ENCODE measurements at places on chromosomes 2 and 18. TPM values are rescaled to one million over a fixed set of nuclear protein-coding genes. Genes with fewer than 3 reads are reported as not detected.

The PPP3R1 gene
- 43.9 TPM for polyA plus RNA-seq

DNA sequence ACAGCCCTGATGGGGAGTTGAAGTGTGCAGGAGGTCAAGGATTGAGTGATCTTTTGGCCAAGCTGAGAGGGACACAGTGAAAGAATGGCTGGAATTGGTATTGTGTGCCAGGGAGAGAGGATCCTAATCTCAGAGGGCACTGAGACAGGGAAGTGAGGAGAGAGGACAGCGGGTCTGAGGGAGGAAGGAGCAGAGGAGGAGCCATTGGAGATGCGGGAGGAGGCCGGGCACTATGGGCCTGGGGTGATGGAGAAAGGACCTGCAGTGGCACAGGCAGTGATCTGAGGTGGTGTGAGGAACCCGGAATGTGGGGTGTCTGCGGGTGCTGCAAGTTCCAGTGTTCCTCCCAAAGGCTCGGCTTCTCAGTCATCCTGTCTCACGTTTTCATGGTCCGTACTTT, 26.8 kb downstream of the RNF144A start:
- H3K4me1 ChIP-seq: no peaks in the 10 kb centered on the region
- no peak overlapping the region for H3K4me3 ChIP-seq
- no peak for DNase-seq
- no peak overlapping the region for H3K27ac ChIP-seq

- DNase-seq: no peak
- H3K36me3 ChIP-seq: no peaks in the 10 kb centered on the region
- H3K27ac ChIP-seq: no peak overlapping the region
These were observed 40.3 kb downstream of the MYCN start for GRCh38 chr2:15980605-15981098.

DNA sequence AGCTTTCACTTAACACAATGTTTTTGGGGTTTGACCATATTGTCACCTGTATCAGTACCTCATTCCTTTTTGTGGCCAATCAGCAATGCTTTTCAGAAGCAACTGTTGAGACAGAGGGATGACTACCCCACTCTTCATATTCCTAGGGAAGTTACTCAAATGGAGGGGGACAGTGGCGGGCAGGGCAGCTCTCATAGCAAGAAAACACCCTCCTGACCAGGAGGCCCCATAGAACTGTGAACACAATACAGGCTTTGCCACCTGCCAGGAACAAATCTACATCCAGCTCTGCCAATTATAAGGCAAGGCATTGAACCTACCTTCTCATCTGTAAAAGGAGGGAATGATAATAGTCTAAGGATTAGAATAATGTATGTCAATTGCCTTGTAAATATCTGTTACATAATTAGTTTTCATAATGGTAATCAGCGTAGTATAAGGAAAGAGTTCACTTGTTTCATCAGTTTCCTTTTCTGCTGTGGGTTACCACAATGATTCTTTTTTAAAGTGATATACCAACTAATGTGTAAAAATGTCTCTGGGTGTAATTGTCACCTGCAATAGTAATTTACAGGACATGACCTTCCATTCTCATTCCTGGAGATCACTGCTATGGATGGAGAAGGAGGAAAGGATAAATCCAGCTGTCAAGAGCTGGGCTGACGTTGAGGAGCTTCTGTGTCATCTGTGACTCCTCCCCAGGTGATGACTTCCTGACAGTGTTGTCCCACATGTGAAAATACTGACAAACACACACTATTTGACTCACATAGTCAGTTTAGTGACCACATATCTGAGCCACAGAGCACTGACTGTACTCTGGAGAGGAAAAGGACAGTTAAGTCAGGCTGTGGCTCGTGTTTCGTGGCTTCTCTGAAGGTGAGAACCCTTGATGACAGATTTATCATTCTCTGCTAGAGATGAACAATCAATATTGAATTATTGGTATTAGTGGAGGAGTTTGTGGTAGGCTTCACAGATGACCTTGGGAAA, 13.5 kb downstream of the ALPK2 start:
- no peaks in the 10 kb centered on the region for H3K36me3 ChIP-seq
- H3K27ac ChIP-seq: no peak overlapping the region
- no peak for DNase-seq
- H3K4me1 ChIP-seq: no peaks in the 10 kb centered on the region
- peaks cover 11% of the 10 kb centered on the region for H3K27me3 ChIP-seq

- H3K27ac ChIP-seq: no peak overlapping the region
- no peak overlapping the region for H3K4me3 ChIP-seq
- H3K27me3 ChIP-seq: no peaks in the 10 kb centered on the region
These were observed 246.8 kb downstream of the DYSF start for GRCh38 chr2:71700041-71700657.

GRCh38 chr2:31997653-31998052, 13.2 kb downstream of the MEMO1 start:
- no peak overlapping the region for H3K4me3 ChIP-seq
- no peaks in the 10 kb centered on the region for H3K36me3 ChIP-seq
- no peaks in the 10 kb centered on the region for H3K4me1 ChIP-seq
- no peak for DNase-seq
- H3K27ac ChIP-seq: no peak overlapping the region

Measured in large intestine (tissue), 12 donors.